ENCODE measurements at places on chromosomes 2 and 18.

GRCh38 chr2:62221141-62221540 lies 25.2 kb downstream of the B3GNT2 start:
- no peak for DNase-seq

GRCh38 chr2:217713395-217714286 lies 289.2 kb downstream of the TNS1 start:
- no peak for DNase-seq

GRCh38 chr18:76448256-76449110 lies 46.6 kb downstream of the ZNF516 start:
- no peak for DNase-seq

DNA sequence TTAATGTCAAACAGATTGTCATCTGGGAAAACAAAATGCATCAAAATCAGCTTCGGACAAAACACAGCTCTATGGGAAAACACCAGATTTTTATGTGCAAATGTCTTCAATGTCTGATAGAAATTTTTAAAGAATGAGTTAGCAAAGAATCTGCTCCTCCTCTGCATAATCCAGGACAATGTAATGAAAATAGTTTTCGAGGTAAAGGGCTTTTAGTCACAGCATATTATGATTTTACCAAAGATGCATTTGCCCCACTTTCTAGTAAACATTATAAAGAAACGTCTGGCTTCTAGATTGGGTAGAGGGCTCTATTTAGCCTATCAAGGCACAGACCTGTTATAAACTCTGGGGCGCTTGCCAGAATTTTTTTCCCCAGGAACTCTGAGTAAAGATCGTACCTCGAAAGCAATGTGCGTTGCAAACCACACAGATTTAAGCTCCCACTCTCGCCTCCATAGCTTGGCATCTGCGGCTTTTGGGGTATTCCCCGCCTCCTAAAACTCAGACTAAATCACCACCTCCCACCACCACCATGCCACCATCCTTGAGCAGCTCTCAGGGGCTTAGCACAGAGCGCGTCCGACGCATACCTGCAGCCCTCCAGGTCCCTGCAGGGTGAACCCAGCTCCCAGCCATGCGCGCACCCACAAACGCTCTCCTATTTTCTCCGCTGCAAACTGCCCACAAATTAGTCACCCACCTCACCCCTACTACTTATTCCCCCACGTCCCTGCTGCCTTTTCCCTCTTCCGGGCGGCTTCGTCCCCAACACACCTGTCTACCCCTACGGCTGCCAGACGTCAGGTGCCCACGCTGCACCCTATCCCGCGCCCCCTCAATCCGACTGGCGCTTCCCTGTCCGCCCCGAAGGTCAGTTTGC lies 829 bp downstream of the ACVR1C start:
- DNase-seq, result no peak

DNA sequence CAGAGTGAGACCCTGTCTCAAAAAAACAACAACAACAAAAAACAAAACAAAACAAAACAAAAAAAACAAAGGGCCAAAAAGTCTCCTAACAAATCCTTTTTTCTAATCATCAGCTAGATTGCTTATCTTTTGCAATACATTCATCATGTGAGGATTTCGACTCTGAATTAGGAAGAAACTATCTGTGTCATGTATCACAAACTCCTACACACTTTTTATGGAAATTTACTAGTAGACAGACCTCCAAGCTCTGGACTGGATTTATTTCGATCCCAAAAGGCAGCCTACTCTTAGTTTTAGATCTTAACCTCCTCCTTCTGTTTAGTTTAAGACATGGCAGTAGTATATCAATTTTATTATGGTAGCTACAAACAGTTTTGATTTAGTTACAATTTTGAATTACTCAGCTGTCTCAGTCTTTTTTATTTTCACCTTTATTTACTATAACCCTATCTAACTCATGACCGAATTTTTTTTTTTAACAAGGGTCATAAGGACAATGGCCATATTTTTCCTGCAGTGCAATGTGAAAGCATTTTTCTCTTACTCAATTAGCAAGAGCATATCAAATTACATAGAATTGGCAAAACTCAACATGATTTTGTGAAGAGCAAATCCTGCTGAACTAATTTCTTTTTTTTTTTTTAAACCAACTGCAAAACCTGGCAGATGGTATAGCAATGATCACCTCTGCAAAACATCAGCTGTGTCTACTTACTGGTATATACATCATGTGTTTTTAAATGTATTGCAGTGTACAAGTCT lies 10.7 kb upstream of the CCDC88A start:
- no peak for DNase-seq

DNA sequence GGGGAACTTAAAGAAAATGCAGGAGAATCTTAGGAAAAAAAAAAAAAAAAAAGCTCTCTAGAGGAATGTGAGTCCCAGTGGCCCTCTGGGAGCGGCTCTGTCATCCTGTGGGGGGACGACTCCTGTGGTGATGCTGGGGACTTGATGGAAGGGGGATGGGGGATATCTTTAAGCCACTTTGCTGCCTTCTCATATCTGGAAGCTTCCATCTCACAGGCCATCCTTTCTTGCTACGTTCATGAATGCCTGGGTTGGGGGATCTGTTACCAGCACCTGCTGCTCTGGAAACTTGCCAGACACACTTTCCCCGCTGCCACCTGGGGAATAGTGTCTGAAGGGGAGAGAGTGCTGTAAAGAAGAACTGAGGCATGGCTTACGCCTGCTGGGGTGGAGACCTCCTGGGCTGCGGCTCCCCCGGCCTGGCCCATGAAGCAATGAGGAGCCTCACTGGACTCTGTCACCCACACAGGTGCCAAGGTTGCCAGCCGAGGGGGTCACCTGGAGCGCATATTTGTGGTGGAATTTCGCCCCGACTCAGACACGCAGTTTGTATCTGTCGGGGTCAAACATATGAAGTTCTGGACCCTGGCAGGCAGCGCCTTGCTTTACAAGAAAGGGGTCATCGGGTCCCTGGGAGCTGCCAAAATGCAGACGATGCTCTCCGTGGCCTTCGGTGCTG lies 92.8 kb downstream of the RTN4 start:
- DNase-seq, result no peak

- no peak for DNase-seq
These were observed 188.8 kb downstream of the TSN start for GRCh38 chr2:121944072-121944831.

- DNase-seq, result no peak
These were observed 427.9 kb downstream of the PLCL1 start for GRCh38 chr2:198232281-198232680.

GRCh38 chr2:455913-456312 lies 168.0 kb upstream of the ALKAL2 start:
- DNase-seq, result no peak

DNA sequence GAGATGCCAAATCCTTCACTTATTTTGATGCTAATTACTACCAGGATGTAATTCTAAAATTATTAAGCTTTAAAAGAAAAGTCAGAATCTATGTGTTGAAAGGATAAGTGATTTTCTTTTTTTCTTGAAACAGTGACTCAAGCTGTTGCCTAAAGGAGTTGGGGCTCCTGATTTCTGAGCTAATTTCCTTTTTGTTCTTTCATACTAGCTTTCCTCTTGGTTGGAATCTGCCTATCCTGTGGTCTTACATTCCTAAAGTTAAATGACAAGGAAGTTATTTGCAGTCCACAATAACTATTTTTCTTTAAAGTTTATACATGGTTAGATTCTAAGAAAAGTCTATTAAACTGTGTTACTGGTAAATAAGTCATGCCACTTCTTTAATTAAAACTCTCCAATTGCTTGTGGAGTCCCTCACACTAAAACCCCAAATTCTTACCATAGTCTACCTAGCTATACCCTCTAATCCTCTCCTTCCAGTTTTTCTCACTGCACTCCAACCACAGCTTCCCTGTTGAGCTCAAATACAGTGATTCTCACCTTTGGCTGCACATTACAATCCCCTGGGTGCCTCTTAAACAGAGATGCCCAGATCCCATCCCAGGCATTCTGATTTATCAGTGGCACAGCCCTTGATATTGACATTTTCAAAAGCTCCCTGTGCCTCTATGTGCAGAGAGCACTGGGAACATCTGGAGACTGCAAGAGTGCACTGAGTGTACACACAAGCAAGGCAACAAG lies 63.3 kb upstream of the EFEMP1 start:
- no peak for DNase-seq
